Iris pigment epithelial cell (primary cell): ENCODE measurements at places on chromosomes 2 and 18.
A peak's percentile ranks its signal among the peaks of the same experiment; 100 is the strongest.

DNA sequence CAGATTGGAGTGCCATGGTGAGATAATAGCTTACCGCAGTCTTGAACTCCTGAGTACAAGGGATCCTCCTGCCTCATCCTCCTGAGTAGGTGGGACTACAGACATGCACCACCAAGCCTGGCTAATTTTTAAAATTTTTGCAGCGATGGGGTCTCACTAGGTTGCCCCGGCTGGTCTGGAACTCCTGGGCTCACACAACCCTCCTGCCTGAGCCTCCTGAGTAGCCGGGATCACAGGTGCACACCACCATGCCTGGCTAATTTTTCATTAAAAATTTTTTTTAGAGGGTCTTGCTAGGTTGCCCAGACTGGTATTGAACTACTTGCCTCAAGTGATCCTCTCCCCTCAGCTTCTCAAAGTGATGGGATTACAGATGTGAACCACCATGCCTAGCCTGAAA is 27.8 kb downstream of the RAB31 start:
- no peak for DNase-seq

DNA sequence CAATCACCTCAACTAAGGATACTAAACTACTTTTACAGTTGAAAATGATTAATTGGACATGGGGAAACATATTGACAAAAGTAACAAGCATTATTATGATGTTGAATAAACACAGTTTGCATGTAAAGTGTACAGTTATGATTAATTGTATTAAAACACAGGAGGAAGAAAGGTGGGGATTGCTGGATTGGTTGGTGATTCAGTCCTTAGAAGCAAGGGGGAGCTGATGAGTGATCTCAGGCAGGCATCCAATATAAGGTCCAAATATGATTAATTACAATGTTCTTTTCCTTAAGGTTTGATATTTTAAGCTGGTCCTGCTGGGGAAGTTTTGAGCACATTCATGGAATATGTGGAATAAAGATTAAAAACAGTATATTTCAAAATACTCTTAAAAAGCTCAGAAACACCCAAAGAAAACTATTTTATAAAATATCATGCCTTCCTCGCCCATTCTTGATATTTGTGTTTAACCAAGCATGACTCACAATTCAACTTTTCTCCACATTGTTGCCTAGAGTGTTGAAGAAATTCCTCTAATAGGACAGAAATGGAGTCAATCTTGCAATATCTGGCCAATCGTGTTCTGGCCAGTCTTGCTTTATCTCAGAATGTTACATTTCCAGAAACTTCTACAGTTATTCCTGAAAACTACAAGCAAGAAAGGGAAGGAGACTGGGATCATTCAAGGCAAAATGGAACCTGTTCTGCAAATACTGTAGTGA is 268.2 kb downstream of the RPIA start:
- DNase-seq: peak; percentile 27

DNA sequence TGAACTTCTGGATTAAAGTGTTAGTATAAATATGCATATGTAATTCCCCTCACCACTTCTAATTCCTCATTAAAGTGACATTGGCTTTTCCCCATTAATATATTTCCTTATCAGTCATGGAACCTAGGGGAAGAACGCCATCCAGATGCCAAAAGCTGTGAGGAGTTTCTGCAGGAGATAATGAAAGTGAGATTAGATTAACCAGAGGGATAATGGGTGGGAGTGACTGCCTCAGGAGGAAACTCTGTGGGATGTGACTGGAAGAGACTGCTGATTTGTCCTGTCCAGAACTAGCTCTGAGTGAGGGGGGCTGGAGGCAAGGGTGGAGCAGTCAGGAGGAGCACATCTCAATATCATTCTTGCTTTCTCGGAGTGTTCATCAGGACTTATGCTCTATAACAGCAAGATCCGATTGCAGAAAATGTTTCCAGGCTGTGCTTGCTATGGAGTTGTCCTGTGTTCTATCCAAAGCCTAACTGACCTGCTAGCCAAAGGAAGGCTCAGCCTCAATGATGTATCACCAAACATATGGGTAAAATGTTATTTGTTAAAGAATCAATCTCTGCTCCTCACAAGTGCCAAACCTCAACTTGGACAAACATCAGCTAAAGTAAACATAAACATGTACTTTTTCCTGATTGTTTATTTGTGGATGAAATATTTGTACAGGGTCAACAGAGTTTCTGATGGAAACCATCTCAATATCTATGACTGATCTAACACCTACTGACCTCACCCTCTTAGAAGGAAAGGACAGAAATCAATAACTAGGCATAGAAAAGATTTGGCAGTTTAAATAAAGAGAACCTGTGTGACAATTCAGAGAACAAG is 118.5 kb downstream of the ASXL3 start:
- DNase-seq: no peak

- no peak for DNase-seq
These were observed 3.5 kb upstream of the KLF11 start for GRCh38 chr2:10039658-10040410.

- peak; percentile 34 for DNase-seq
These were observed 289.3 kb upstream of the TANK start for GRCh38 chr2:160870729-160871465.

GRCh38 chr2:120433816-120434290 is 87.9 kb downstream of the INHBB start:
- no peak for DNase-seq

DNA sequence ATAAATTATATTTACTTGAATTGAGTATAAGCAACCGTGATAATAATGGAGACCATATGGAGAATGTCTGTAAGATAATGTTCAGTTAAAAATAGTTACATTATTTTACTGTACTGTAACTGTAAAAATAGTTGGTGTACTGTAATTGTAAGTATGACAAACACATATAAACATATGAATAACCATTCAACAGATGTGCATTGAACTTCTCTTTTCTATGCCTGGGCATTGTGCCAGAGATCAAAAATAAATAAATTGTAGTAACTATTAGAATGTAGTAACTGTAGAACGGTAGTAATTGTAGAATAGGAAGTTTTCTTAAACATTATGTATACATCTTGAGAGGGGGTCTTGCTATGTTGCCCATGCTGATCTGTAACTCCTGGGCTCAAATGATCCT is 287.4 kb upstream of the EPAS1 start:
- DNase-seq: peak; percentile 42

DNA sequence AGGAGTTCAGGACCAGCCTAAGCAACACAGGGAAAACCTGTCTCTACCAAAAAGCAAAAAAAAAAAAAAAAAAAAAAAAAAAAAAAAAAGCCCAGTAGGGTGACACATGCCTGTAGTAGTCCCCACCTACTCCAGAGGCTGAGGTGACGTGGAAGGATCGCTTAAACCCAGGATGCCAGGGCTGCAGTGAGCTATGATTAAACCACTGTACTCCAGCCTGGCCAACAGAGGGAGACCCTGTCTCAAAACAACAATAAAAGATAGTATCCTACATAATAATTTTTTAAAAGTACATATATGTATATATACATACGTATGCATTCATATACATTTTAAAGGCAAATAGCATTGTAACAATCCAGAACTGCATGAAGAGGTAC is 51.7 kb downstream of the SOS1 start:
- peak; percentile 17 for DNase-seq

- no peak for DNase-seq
These were observed 195.9 kb upstream of the DTNA start for GRCh38 chr18:34514238-34514637.

DNA sequence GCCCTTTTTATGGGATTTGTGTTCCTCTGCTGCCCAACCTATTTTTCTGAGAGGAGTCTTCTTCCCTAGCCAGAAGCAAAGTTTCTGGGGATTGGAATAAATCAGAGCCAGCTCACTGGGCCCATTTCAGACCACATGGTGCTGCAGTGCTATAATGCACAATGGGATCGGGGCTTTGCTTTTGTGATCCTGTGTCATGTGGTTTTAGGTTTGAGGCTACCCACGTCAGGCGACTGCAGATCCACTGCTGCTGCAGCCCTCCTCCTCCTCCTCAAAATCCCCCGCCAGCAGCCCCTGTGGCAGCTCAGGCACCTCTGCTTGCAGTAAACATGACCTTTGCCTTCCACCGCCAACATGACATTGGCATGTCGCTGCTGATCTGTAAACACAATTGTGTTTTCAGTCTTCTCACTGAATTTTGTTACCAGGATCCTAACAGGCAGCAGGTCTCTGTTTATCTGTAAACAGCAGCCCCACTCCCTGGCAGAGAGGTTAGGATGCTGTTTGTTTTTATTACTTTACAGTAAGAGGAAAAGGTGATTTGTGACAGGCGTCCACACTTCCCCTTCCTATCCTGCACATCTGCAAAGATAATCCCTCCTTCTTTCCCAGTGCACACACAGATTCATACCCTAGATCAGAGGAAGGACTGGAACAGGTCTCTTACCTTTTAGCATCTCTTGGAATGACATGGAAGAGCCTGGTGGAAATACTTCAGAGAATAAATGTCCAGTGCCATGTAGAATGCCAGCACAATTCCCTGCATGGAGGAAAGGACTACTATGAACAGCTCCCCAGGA is 130.8 kb downstream of the FOXI3 start:
- DNase-seq: no peak

DNA sequence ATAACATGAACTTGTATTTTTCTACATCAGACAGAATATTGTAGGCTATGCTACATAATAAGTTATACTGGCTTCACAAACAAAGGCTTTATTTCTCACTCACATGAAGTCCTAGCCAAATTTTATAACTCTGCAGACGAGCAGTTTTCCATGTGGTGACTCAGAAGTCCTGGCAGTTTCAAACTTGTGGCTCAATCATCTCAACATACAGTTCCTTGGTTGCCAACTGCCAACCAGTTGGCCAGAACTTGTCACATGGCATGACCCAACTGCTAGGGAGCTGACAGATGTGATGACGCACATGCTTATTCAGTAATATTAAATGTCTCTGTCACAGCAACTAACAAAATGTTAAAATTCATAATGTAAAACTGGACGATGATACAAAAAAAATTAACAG is 63.8 kb upstream of the ZC3H15 start:
- DNase-seq: peak; percentile 79

GRCh38 chr18:44758861-44759631 is 78.4 kb downstream of the SETBP1 start:
- DNase-seq: no peak

GRCh38 chr2:9258953-9259399 is 52.4 kb downstream of the ASAP2 start:
- DNase-seq: no peak

DNA sequence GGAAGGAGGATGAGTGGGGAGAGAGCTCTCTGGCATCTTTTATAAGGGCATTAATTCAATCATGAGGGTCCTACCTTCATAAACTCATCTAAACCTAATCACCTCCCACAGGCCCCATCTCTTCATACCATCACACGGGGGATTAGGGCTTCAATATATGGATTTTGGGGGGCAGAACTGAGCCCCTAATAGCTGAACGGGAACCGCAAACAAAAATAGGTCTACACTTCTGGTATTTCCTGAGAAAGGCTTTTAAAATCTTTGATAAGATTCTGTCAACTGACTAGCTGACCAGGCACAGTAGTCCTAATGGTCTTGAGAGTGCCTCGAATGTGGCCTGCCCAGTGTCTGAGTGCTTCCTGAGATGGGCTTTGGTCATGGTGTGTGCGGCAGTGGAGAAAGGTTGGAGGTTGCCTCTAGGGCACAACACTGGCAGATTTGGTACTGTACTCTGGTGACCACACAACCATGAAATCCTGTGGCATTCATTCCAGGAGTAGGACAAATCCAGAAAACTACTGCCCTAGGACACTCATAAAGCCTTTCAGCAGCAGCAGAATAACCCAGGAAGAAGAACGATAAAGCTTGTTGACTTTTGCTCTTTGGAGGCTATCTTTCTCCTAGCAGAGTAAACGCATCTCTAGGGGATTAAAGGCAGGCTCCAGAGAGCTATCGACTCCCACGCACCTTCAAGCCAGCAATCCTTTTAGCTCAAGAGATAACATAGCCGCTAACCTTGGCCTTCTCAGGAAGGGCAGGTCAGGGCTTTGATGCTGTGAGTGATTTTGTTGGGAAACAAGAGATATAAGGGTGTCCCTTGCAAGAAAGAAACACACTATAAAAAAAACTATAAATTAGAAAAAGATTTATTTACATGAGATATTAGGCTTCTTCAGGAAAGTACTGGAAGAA is 12.3 kb upstream of the APOB start:
- DNase-seq: no peak

DNA sequence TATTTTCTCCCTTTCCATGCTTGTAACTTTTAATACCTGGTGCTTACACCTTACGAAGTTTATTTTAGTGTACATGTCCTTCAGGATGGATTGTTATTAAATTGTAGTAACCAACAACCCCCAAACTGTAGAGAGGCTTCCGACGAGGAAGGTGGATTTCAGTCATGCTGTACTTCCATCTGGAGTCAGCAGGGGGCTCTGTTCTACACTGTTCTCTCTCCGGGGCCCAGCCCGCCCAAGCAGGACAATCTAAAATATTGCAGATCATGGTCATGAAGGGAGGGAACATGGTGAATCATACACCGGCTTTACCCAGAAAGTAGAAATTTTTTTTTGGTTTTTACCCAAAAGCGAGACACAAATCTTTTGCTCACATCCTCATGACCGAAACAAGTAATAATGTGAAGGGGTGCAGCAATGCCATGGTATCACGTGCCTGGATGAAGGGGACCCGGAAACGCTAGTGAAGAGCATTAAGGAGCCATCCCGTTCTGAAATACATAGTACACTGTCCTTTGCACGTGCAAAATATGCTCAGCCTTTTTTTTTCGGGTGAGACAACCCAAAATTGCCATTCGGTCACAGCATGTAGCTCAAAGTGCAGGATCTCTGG is 884.8 kb downstream of the EPHA4 start:
- peak; percentile 56 for DNase-seq

GRCh38 chr2:232802091-232802490 is 25.7 kb upstream of the KCNJ13 start:
- DNase-seq: no peak

- no peak for DNase-seq
These were observed 101.2 kb upstream of the GALNT13 start for GRCh38 chr2:153770359-153770991.
